ENCODE measurements at places on chromosomes 7 and 10. TPM values are rescaled to one million over a fixed set of nuclear protein-coding genes. Genes with fewer than 3 reads are reported as not detected.

GRCh38 chr10:103807996-103808395, 47.4 kb downstream of the SH3PXD2A start:
- H3K36me3 ChIP-seq = no peaks in the 10 kb centered on the region
- H3K4me3 ChIP-seq = no peak overlapping the region
- peaks cover 41% of the 10 kb centered on the region for H3K4me1 ChIP-seq
- no peak for DNase-seq
- no peak overlapping the region for H3K27ac ChIP-seq

RAPGEF5 gene
- polyA plus RNA-seq = 21.2 TPM

TBX20 gene
- polyA plus RNA-seq = not detected

FAM204A gene
- polyA plus RNA-seq = 68.3 TPM

GRCh38 chr7:106231856-106232490, 52.8 kb downstream of the NAMPT start:
- no peaks in the 10 kb centered on the region for H3K27me3 ChIP-seq
- H3K36me3 ChIP-seq = no peaks in the 10 kb centered on the region
- no peaks in the 10 kb centered on the region for H3K4me1 ChIP-seq
- no peak for DNase-seq

GRCh38 chr7:17477182-17477581, 178.7 kb downstream of the AHR start:
- no peaks in the 10 kb centered on the region for H3K4me1 ChIP-seq
- H3K36me3 ChIP-seq = no peaks in the 10 kb centered on the region
- no peaks in the 10 kb centered on the region for H3K27me3 ChIP-seq
- no peak for DNase-seq

RADIL gene
- 23.7 TPM for polyA plus RNA-seq

ARHGEF35 gene
- 1.2 TPM for polyA plus RNA-seq

- H3K36me3 ChIP-seq = peaks cover 16% of the 10 kb centered on the region
- H3K27ac ChIP-seq = no peak overlapping the region
- DNase-seq = peak; percentile 88
- no peak overlapping the region for H3K4me3 ChIP-seq
These were observed 46.1 kb downstream of the ZCCHC24 start for GRCh38 chr10:79399223-79399831.

- no peaks in the 10 kb centered on the region for H3K27me3 ChIP-seq
- H3K4me1 ChIP-seq = no peaks in the 10 kb centered on the region
- H3K4me3 ChIP-seq = no peak overlapping the region
These were observed 637.9 kb upstream of the DPP6 start for GRCh38 chr7:153414288-153414629.

ERVW-1 gene
- polyA plus RNA-seq = 1.7 TPM

- no peak overlapping the region for H3K27ac ChIP-seq
- H3K27me3 ChIP-seq = no peaks in the 10 kb centered on the region
- peaks cover 29% of the 10 kb centered on the region for H3K36me3 ChIP-seq
- DNase-seq = no peak
These were observed 109.6 kb downstream of the PTPRE start for GRCh38 chr10:128016423-128017060.

- no peaks in the 10 kb centered on the region for H3K36me3 ChIP-seq
- H3K4me1 ChIP-seq = peaks cover 13% of the 10 kb centered on the region
- no peaks in the 10 kb centered on the region for H3K27me3 ChIP-seq
- H3K27ac ChIP-seq = no peak overlapping the region
These were observed 65.2 kb downstream of the TLL2 start for GRCh38 chr10:96448558-96448957.

GRCh38 chr7:151373599-151373998, 32.0 kb downstream of the NUB1 start:
- peak overlapping the region; percentile 18 for H3K27ac ChIP-seq
- H3K4me1 ChIP-seq = peaks cover 2% of the 10 kb centered on the region
- no peak for DNase-seq
- no peaks in the 10 kb centered on the region for H3K27me3 ChIP-seq
- peaks cover 61% of the 10 kb centered on the region for H3K36me3 ChIP-seq
- H3K4me3 ChIP-seq = no peak overlapping the region

GRCh38 chr7:108347616-108348015, 108.6 kb downstream of the NRCAM start:
- DNase-seq = no peak
- no peak overlapping the region for H3K4me3 ChIP-seq
- H3K27me3 ChIP-seq = no peaks in the 10 kb centered on the region
- no peaks in the 10 kb centered on the region for H3K36me3 ChIP-seq

DNA sequence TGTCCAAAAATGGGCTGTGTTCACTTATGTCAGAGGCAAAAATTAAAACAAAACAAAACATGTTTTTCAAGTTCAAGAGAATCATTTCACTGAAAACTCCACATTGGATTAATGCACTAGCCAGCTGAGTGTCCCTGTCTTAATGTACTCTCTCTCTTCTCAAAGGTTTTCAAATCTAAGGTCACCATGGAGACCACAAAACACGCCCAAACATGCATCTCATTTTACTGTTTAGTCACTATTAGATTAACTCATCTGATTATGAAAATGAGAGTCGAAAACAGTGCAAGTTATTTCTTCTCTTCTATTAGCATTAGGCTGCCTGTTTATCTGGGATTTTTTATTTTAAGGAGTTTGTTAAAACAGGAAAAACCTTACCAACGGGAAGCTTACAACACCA, 70.8 kb upstream of the ASAH2 start:
- no peaks in the 10 kb centered on the region for H3K4me1 ChIP-seq
- H3K4me3 ChIP-seq = no peak overlapping the region
- no peaks in the 10 kb centered on the region for H3K36me3 ChIP-seq
- H3K27me3 ChIP-seq = no peaks in the 10 kb centered on the region
- peak overlapping the region; percentile 25 for H3K27ac ChIP-seq

DNA sequence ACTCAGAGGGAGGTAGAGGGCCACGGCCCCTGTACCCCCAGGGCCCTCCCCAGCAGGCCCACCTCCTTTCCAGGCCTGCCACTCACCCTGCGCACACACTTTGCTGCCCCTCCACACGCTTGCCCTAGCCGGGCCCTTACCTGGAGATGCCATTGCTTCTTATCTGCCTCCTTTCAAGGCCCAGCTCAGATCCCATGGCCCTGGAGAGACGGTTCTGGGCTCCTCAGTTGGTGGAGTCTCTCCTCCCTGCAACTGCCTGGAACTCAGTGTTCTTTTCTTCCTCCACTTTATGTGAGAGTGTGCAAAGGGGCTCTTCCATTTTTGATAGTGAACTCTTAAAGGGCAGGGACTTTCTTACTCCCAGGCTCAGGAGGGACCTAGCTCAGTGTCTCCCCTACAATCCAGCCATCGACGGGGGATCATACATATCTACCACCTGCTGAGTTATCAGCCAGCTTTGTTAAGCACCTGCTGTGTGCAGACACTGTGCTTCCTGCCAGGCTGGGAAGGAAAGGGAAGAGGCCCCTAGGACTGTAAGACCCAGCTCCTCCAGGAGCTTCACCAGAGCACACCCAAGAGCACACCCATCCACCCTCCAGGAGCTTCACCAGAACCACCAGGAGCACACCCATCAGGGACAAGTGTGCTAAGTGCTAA, 89.3 kb upstream of the MACROH2A2 start:
- no peaks in the 10 kb centered on the region for H3K4me1 ChIP-seq
- no peak for DNase-seq
- H3K4me3 ChIP-seq = no peak overlapping the region
- no peaks in the 10 kb centered on the region for H3K27me3 ChIP-seq
- no peak overlapping the region for H3K27ac ChIP-seq

GRCh38 chr7:91156316-91157185, 107.7 kb upstream of the FZD1 start:
- no peaks in the 10 kb centered on the region for H3K27me3 ChIP-seq
- no peak overlapping the region for H3K4me3 ChIP-seq
- H3K4me1 ChIP-seq = no peaks in the 10 kb centered on the region
- DNase-seq = no peak
- no peaks in the 10 kb centered on the region for H3K36me3 ChIP-seq
- H3K27ac ChIP-seq = no peak overlapping the region

- H3K27me3 ChIP-seq = no peaks in the 10 kb centered on the region
- no peak for DNase-seq
- no peaks in the 10 kb centered on the region for H3K4me1 ChIP-seq
- H3K36me3 ChIP-seq = no peaks in the 10 kb centered on the region
- no peak overlapping the region for H3K27ac ChIP-seq
- no peak overlapping the region for H3K4me3 ChIP-seq
These were observed 130.0 kb downstream of the PLXNA4 start for GRCh38 chr7:132446260-132446659.

GRCh38 chr10:48842231-48842630, 97.4 kb downstream of the LRRC18 start:
- H3K4me3 ChIP-seq = no peak overlapping the region
- no peak overlapping the region for H3K27ac ChIP-seq
- H3K36me3 ChIP-seq = no peaks in the 10 kb centered on the region
- peaks cover 6% of the 10 kb centered on the region for H3K4me1 ChIP-seq
- no peak for DNase-seq

DNA sequence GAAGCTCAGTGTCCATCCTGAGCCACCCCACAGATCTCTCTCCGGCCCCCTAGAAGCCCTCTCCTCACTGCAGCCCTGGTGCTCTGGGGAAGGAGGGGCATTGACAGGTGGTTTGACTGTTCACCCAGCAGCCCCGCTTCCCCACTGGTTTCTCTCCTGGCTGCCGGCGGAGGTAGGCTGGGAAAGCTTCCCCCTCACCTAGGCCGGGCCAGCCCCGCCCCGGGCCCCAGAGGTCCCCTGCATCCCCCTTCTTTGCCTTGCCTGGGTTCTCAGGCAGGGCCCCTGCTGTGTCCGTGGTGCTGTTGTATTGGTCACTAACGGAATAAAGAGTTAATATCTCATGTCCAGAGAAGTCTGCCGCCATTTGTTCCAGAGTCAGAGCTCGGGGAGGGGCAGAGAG, 21.2 kb downstream of the CLEC2L start:
- no peak overlapping the region for H3K27ac ChIP-seq
- H3K27me3 ChIP-seq = no peaks in the 10 kb centered on the region
- no peaks in the 10 kb centered on the region for H3K4me1 ChIP-seq
- H3K4me3 ChIP-seq = no peak overlapping the region

DNA sequence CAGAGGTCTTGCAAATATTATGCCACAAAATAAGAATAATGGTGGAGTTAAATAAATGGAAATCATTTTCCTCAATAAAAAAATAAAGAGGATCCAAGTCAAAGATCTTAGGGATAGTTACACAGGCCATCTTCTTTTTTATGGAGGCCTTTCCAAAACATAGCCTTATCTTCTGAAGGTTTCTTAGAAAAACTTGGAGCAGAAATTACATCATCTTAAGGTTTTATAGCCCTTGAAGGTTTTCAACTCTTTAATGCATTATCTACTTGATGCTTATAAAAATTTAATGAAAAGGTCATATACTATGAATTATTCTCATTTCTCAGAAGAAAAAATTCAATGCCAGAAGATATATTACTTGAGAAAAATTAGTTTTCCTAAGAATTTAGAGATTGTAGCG, 94.2 kb upstream of the LAMB4 start:
- DNase-seq = no peak
- H3K4me1 ChIP-seq = no peaks in the 10 kb centered on the region
- H3K27me3 ChIP-seq = no peaks in the 10 kb centered on the region

- H3K27ac ChIP-seq = no peak overlapping the region
- no peaks in the 10 kb centered on the region for H3K27me3 ChIP-seq
- H3K4me1 ChIP-seq = no peaks in the 10 kb centered on the region
These were observed 657.4 kb upstream of the ZWINT start for GRCh38 chr10:57018452-57018851.

DNA sequence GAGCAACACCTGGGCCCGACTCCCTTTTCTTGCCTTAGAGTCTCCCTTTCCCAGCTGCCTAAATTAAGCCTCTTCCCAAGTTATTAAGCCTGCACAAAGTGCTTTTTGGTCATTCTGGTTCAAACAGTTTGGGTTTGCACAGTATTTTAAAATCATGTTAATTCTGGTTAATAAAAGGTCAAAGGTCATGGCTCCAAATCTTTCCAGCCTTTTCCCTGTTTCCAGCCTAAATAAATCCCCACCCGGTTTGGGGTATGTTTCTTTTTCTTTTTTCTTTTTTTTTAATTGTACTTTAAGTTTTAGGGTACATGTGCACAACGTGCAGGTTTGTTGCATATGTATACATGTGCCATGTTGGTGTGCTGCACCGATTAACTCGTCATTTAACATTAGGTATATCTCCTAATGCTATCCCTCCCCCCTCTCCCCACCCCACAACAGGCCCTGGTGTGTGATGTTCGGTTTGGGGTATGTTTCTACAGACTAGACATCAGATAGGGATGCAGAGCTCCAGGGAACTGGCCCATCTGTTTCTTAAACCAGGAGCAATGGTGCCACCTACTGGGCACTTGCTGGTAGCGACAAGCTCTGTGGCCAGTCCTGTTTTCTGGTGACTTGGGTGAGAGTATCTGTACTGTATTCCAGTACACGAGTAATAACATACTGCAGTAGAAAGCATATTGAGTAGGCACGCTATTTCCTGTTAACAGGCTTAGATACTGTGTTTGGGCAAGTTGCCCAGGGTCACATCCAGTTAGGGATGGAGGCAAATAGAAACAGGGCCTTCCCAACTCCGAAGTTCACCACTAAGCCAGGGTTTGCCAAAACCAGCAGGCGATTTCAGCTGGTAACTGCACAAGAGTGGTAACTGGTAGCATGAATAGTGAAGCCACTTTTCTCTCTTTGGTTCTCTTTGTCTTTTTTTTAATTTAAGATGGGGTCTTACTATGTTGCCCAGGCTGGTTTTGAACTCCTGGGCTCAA, 60.6 kb upstream of the TRIM8 start:
- peak overlapping the region; percentile 81 for H3K27ac ChIP-seq
- DNase-seq = peak; percentile 79
- no peak overlapping the region for H3K4me3 ChIP-seq
- no peaks in the 10 kb centered on the region for H3K27me3 ChIP-seq
- H3K4me1 ChIP-seq = peaks cover 46% of the 10 kb centered on the region
- H3K36me3 ChIP-seq = no peaks in the 10 kb centered on the region

- H3K27me3 ChIP-seq = no peaks in the 10 kb centered on the region
- H3K4me3 ChIP-seq = no peak overlapping the region
- no peak for DNase-seq
These were observed 86.9 kb downstream of the ZNF277 start for GRCh38 chr7:112293416-112293815.

DNA sequence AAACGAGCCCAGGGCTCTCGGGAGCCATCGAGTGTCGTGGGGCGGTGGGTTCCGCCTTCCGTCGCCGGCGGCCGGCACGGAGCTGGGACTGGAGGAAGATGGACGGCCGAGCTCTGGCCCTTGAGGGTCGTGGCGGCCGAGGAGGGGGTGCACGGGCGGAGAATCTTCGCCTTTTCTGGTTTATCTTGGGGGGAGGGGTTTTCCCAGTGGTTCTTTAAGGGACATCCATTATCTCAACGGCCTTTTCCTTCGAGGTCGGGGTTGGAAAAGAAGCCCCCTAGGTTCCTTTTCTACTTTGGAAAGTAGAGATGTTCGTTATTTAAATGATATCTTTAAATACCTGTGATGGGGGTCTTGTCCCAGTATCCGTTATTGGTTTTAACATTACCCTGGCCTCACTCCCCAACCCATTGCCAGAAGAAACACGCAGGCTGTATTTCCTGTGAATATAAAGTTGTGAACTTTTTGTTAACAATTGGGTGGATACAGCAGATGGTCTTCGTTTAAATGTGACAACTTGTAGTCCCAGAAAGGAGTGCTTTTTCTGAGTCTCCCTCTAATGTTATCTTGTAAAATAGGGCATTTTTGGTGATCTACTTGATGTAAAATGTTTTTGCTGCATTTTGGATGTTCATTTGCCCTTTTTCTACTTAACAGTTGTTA, 765 bp downstream of the CCAR1 start:
- peaks cover 8% of the 10 kb centered on the region for H3K4me1 ChIP-seq
- peak overlapping the region; percentile 95 for H3K4me3 ChIP-seq
- peaks cover 34% of the 10 kb centered on the region for H3K36me3 ChIP-seq
- H3K27ac ChIP-seq = peak overlapping the region; percentile 78
- H3K27me3 ChIP-seq = no peaks in the 10 kb centered on the region

LIPJ gene
- polyA plus RNA-seq = 0.73 TPM
